ENCODE measurements at places on chromosomes 6 and 20.

- DNase-seq: no peak
These were observed 802 bp downstream of the HDGFL1 start for GRCh38 chr6:22570185-22570551.

DNA sequence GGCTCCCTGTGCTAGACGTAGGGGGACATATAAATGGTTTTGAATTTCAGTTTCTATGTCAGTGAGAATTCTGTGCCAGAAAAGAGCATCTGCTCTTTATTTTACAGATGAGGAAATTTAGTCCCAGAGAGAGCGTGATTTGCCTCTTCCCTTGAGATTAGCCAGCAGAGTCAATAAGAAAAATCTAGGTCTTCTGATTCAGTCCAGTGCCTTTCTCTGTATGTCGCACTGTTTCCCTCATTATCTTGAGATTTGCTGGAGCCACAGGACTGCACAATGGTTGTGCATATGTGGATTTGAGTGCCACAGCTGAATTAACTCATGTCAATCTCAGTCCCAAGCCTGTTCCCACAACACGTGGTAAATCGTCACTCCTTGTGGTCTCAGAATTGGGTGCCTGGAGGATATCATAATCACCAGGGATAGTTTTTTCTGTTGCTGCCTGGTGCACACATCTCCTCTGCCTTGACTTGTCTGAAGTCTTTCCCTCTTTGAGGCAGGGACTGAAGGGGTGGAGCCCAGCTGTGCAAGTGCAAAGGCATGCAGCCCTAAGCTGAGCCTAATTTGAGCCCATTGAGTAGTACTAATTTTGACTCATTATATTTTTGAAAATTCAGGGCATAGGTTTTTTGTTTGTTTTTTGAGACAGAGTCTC, 276.7 kb downstream of the SOX4 start:
- DNase-seq: no peak

GRCh38 chr6:156809034-156809433, 31.9 kb downstream of the ARID1B start:
- no peak for DNase-seq

GRCh38 chr6:17850281-17850680, 137.2 kb downstream of the KIF13A start:
- no peak for DNase-seq

- DNase-seq: no peak
These were observed 18.3 kb upstream of the FAM162B start for GRCh38 chr6:116783852-116784251.

All from activated CD8-positive, alpha-beta memory T cell treated with anti-CD3 and anti-CD28 coated beads for 4 hours (primary cell).